ENCODE measurements at places on chromosomes 5 and 9.

DNA sequence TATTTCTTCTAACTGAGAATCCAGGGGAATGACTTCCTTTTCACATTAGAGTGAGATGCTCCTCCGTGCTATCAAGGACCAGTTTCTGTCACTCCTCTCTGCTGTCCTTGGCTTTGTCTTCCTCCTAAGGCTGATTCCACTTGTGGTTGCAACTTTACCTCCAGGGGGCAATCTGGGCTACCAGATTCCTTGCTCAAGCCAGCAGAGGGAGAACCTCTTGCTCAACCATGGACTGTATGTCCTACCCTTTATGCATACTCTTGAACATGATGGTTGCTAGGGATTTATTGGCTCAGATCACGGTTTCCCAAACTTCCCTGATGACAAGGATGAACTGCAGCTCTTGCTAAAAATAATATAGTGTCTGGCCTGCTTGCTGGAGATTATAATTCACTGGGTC is 24.0 kb downstream of the NNT start:
- peak; percentile 10 for DNase-seq

DNA sequence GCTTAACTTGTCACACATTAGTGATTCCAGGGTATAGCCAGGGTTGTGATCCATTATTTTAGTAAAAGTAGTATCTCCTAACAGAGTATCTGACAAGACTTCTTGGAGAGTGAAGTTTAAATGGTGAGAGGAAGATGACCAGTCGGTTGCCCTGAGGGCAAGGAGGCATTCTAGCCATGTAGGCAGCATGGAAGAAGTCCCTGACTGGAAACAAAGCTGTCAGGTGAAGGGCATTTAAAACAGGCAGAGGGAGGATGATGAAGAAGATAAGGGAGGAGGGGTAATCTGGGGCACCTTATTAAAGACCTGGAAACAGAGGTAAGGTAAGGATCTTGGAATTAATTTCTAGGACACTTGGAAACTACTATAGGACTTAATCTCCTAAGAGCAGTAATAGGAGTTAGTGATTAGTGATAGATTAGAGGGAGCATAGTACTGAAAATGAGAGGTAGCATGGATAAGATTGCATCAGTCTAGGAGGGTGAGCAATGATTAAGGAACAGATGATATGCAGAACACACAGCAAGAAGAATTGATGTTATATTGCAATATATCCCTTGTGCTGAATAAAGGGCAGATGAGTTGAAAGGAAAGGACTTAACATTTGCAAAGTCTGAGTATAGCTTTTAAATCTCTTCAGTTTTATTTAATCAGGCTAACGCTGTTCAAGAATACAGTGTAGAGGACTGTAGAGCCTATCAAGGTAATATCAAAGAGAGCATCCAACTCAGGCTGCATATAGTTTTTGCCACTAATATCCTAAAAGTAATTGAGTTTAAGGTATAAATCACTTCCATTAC is 9.6 kb downstream of the KIF2A start:
- DNase-seq = no peak

DNA sequence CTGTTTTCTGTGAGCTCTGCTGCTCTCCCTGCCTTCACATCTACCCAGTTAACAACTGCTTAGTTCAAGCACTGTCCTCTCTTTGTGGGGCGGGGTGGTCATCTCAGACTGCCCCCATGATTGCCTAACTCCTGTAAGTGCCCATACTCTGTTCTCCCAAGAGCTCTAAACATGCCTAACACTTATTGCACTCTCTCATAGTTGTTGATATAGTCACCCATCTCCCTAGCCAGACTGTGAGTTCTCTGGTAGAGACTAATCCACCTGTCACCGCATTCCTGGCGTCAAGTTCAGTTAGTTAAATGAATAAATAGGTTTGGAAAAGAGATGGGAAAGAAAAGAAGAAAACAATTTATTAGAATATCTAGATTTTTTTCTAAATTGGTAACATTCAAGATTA is 18.3 kb upstream of the MUSK start:
- no peak for DNase-seq

DNA sequence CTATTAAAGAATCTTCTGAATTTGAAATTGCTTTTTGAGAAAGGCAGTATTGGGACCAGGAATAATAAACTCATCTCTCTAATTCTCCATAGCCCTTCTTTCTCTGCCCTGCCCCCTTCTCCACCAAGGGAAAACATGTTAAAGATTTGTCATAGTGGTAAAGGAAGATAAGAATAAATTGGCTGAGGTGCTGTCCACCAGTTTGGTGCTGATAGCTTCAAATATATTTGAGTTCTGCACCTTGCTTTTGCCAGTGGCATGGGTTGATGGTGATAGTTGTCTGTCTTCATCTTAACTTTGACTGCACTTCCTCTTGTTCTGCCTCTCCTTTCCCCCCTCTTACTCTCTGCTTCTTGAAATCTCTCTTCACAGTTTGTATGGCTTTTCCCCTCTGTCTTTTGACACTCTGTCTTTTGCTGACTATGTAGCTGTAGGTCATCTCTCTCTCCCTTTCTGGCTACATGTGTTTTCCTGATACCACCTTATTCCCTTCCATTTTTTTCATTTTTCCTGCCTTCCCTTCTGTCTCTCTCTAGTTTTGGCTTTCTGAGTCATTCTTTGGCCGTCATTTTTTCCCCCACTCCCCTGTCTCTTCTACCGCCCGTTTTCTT is 56.6 kb downstream of the NDUFS4 start:
- no peak for DNase-seq

DNA sequence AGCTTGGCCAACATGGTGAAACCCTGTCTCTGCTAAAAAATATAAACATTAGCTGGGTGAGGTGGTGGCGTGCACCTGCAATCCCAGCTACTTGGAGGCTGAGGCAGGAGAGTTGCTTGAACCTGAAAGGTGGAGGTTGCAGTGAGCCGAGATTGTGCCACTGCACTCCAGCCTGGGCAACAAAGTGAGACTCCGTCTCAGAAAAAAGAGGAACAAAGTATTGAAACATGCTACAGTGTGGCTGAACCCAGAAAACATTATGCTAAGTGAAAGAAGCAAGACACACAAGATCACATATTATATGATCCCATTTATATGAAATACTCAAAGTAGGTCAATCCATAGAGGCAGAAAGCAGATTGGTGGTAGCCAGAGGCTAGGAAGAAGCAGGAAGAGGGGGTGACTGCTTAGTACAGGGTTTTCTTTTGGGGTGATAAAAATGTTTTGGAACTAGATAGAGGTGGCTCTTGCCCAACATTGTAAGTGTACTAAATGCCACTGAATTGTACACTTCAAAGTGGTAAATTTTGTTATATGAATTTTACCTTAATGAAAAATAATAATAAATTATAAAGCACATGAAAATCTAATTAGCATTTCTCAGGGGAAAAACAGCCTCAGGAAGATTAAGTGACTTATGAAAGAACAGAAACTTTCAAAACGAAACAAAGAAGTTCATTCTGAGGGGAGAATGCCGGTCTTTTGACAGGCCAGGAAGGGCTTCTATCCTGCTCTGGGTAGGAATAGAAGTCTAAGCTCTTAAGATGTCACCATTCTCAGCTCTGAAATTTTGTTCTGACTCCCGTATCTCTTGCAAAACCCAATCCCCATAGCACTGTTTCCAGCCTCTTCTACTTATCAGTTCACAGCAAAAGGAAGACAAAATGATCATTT is 161.1 kb upstream of the TBCA start:
- no peak for DNase-seq

DNA sequence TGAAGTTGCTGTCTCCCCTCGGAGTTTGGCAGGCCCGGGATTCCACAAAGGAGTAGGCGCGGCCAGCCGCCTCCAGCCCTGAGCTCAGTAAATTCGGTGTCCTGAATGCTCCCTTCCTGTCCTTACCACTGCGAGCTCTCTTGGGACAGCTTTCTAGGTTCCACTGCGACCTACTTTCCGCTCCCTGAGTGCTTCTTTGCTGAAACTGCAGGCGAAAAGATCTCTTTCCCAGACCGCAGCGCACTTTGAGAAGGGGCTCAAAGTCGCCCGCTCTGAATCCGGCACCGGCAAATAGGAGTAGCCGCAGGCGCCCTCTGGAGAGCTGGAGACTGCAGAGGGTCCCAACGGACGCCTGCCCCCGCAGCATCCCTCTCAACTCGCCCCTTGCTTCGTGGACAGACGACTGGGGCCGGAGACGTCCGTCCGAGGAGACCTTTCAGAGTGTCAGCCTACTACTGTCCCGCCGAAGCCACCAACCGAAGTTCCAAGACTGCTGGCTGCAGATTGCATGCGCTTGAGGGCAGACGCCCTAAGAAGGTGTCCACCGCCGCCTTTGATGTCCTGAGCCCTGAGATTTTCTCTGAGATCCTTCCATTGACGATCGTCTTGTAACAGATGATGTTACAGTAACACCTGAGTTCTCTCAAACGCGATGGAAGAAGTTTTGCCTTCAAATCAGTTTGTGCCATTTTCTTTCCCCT is 96.0 kb downstream of the ANXA2R start:
- DNase-seq = no peak

DNA sequence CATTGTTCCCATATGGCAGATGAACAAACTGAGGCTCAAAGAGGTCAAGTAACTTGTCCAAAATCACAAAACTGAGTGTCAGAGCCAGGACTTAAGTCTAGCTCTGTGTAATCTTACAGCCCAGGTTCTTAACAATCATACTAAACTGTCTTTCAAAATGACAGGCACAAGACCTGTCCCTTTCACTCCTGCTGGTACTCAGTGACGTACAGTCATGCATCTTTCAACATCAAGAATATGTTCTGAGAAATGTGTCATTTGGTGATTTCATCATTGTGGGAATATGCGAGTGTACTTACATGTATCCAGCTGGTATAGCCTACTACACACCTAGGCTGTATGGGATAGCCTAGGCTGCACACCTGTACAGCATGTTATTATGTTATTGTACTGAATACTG is 646.8 kb upstream of the WWC1 start:
- DNase-seq = no peak

DNA sequence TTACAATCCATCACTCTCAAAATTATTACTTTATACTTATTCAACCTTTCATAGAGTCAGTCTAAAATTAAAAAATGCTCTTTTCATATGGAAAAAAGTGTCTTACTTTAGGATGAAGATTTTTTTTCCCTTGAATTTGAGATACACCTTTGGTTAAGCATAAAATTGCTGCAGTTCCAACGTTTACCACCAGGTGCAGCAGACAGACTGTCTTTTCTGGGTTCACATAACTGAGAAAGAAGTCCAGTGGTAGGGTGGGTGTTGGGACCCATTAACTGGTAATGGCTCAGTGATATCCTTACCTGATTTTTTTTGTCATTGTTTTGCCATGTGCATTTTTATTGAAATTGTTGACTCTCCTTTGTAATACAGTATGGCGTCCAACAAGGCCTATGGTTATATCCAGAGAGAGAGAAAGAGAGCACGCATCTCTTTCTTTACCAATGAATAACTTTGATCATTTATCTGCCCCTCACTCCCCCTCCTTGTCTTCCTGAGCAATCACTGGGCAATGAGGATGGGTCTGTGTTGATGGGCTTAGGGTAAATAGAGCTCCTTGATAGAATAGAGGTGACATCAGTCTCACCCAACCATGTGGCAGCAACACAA is 98.4 kb downstream of the FBXL7 start:
- no peak for DNase-seq

- DNase-seq = peak; percentile 49
Observed at GRCh38 chr5:141420855-141421488, at the start of gene PCDHGA11. Gene PCDHGA11, plus strand, starts transcription at chr5:141421051. Its CDS starts 177 bp downstream, at chr5:141421228.

DNA sequence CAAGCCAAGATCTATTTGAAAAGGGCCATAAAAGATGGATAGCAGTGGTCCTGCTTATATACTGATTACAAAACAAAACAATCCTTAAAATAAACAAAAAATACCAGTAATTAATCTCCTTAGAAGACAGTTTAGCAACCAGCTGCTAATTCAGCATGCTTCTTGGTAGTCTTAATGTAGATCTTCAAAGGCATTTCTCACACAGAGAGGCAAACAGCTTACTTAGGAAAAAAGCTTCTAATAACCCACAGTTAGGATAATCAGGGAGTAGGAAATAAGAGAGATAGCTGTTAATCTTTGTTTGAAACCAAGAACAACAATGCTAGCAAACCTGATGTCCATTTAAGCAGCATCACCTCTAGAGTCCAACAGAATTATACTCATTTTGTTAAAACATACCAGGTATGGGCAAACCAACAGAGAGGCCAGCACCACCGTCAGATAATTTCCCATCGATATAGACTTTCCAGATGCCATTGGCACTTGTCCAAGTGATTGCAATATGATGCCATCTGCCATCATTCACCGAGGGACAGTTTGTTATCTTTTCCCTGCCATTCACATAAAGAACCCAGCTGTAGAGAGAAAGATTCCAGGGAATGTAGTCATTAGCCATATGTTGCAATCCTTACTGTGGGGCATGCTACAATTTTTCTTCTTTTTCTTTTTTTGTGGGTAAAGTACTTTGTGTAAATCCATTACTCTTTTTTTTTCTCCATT is 105.6 kb upstream of the TXNDC8 start:
- DNase-seq = no peak

GRCh38 chr9:92294297-92294676 is 790 bp upstream of the IARS1 start:
- DNase-seq = peak; percentile 11

GRCh38 chr5:105413406-105413990 is 1850.9 kb upstream of the NUDT12 start:
- no peak for DNase-seq

DNA sequence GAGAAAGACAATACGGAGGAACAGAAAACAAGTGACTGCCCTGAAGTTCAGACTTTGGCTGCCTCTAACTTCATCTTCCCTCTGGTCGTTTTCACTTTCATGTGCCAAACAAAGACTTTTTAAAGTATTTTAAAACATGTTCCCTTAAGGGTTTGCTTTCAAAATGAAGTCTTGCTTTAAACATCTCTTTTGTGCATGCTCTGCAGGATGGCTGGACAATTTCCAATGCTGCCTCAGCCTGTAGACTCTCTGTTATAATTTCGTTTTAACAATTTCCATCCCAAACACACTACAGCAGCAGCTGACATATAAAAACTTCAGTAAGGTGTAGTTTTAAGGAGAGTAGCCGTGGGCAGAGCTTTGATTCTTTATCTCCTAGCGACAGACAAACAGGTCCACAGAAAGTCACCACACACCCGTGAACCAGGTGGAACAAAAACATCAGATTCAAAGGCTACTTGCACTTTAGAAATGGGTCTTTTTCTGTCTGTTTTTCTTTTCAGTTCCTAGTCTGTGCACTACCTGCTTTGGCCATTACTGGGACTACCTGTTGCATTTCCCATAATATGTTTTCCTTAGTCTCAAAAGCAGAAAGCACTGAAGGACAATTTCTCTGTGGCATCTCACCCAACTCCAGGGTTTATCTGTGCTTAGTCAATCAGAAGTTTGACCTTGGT is 308.9 kb downstream of the DTWD2 start:
- DNase-seq = no peak

- DNase-seq = no peak
Observed at GRCh38 chr5:100772548-100772947, 130.5 kb downstream of the ST8SIA4 start.

DNA sequence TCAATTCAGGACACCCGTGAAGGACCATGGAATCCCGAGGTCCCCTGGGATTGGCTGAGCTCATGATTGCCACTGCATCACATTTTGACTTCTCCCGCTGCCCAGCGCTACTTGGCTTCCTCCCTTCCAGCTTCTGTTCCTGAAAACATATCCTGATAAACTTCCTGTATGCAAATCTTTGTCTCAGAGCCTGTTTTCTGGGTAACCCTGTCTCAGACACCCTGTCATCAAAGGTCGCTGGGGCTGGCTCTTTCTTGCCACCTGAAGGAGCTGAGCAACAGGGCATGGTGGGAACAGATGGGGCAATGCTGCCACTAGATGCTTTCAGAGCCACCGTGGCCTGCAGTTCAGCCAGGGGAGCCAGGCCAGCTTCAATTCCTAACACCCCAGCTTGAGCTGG is 154.3 kb upstream of the TBC1D2 start:
- DNase-seq = no peak
